ENCODE measurements at places on chromosomes 5 and 9.

- no peak for DNase-seq
These were observed 1.1 kb upstream of the TCF7 start for GRCh38 chr5:134113363-134113889.

DNA sequence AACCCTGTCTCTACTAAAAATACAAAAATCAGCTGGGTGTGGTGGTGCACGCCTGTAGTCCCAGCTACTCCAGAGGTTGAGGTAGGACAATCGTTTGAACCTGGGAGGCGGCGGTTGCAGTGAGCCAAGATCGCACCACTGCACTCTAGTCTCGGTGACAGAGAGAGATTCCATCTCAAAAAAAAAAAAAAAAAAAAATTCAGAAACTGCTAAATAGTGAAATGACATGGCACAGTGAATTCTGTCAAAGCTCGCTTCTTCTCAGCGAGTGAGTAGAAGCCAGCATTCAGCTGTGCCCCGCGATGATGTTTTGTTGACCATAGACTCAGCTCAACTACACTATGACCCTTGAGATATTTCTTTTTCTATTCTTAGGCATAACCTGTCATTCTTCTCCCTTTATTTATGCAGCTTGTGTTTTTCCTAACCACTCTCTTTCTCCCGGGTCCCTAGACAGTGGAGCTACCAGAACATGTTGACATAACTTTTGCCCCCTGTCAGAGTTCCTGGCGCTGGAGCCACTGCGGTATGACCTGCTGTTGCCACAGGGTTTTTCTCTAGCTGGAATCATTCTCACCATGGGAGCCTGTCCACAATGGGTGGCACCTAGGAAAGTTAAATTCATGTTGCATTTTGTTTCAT lies 13.5 kb upstream of the IQGAP2 start:
- no peak for DNase-seq

DNA sequence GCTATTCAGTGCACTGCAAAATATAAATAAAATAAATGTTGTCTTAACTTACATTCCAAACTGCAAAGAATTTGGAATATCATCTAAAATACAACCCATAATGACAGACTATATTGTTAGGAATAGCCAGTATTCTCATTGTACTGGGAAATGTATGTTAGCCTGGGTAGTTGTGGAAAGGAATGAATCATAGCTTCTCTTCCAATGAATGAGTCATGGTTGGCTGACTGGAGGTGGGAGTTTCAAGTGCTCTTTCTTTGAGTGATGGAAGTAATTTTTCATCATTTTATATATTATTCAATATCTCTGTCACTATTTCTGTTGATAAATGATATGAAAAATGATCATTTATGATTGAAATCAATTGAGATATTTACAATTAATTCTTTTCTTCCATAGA lies 158.6 kb upstream of the ARRDC3 start:
- DNase-seq = no peak

GRCh38 chr9:125887172-125887571 lies 140.0 kb downstream of the PBX3 start:
- DNase-seq = no peak

DNA sequence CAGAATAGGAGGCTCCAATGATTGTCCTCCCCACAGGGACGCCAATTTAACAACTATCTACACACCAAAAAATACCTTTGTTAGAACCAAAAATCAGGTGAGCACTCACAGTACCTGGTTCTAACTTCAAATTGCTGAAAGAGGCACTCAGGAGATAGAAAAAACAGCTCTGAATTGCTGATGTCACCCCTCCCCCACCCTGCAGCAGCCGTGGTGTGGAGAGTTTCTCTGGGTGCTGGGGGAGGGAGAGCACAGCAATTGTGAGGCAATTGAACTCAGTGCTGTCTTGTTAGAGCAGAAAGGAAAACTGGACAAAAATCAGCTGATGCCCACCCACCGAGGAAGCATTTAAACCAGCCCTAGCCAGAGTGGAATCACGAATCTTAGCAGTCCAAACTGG lies 41.8 kb downstream of the TNFSF8 start:
- DNase-seq = no peak
